ENCODE measurements at places on chromosomes 4 and X.
A peak's percentile ranks its signal among the peaks of the same experiment; 100 is the strongest.

DNA sequence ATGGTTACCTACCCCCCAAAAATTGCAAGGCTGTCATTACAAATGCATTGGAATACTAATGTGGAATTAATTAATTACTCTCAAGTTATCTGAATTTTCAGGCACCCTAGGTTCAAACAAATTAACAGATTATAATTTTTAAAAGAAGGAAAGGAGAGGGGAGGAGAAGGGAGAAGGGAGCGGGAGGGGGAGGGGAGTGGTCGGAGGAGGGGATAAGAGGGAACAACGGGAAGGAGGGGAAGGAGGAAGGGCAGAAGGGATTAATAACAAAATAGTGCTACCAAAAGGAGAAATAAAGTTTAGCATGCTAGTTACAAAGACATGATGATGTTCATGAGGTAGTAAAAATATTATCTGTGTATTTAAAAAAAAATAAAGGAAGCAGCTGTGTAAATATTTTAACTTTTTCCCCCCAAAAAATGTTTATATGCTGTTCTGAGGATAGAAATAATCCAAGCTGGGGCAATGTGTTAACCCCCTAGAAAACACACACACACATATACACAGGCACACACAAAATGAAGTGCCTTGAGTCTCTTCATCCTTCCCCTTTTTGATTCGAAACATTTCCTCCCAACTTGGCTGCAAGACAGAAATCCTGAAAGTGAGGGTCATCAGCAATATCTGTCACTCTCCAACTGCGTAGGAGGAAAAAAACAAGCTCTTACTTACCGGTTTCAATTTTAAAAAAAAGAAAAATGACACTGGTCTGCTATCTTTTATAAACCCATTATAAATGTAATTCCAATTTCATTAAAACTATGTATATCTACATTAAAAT, 58.8 kb downstream of the PPP3CA start:
- DNase-seq: no peak

GRCh38 chr4:13302876-13303275, 181.3 kb downstream of the RAB28 start:
- DNase-seq: no peak

- DNase-seq: peak; percentile 41
These were observed 9.3 kb downstream of the PAGE4 start for GRCh38 chrX:49838374-49838773.

- peak; percentile 57 for DNase-seq
These were observed 99.2 kb downstream of the PSAPL1 start for GRCh38 chr4:7335344-7336066.

DNA sequence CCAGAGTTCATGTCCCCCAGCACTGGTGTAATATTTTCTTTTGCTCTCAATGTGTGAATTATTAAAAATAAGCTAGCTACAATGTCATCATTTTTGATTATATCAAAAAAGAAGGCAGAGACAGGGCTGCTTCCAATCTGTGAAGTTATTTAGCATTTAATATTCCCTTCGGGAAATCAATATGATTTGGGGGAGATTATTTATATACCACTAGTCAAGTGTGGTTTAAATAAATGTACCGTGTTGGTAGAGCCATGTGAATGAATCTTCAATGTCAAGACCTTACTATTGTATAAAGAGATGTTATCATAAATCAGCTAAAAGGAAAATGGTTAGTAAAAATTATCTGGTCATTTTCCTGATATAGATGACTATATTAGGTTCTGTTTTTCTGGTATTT, 87.4 kb upstream of the MID1 start:
- DNase-seq: no peak

- DNase-seq: peak; percentile 92
These were observed 58.7 kb upstream of the KDR start for GRCh38 chr4:55183926-55184599.

DNA sequence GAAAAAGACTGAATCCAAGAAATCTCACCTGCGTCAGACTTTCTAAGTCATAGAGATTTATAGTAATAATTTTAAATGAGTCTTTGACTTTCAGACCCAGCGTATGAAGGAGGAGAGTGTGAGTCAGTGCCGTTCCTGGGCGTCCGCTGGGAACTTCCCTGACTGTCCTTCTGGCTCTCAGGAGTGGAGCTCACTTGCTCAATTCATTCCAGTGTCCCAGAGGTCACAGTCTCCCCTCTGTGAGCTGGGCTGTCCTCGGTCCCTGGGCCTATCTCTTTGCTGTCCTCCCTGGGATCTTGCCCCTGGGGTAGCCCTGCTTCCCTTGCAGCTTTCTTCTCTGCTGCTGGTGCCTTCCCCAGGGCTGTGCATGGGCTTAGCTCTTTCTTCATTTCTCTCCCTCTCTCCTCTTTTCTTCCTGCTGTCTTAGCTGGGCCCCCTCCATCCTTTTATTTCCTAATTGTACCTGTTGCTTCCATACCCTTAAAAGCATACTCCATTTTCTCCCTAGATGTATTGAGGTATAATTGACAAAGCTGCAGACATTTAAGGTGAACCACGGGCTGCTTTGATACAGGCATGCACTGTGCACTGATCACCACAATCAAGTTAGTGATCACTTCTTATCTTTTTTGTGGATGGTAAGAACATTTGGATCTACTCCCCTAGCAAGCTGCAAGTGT, 11.6 kb downstream of the SORBS2 start:
- no peak for DNase-seq

GRCh38 chr4:142598132-142598531, 248.0 kb downstream of the INPP4B start:
- DNase-seq: no peak

DNA sequence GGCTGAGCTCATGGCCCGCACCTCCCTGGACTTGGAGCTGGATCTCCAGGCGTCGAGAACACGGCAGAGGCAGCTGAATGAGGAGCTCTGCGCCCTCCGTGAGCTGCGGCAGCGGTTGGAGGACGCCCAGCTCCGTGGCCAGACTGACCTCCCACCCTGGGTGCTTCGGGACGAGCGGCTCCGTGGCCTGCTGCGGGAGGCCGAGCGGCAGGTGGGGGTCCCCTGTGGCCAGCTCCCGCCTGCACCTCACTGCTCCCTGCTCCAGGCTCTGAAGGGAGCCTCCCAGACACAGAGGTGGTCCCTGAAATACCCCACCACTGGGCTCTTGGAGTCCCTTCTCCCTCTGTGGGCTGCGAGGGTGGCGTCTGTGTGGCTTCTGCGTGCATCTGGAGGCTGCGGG, 18.0 kb upstream of the CLCN4 start:
- DNase-seq: no peak

GRCh38 chr4:107913283-107913899, 18.0 kb upstream of the CYP2U1 start:
- peak; percentile 82 for DNase-seq

GRCh38 chr4:110372485-110372884, 103.5 kb upstream of the ENPEP start:
- DNase-seq: no peak

DNA sequence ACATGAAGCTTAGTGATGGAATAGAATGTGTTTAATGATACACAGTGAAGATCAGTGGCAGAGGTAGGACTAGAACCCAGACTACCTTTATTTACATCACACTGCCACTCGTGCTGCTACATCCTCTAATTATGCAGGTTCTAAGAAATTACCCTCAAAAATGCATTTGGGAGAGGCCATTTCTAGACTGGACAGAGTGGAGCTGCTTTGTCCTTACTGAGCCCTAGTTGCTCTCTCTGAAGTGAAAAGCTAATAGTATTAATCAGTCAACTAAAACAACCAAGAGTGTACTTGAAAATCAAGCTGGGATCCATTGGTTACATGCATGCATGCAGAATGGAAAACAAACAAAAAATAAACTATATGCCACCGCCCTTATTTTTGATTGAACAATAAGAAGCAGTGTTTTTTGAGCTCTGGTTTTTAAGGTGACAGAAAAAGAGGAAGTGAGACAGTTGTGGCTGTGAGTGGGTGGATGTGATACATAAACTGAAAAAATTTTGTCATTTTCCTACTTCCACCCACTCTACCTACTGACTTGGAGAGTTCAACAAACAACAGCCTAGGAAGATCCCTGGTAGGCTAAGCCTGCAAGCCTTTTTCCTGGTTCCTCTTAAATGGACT, 6.8 kb upstream of the VSIG4 start:
- DNase-seq: no peak

DNA sequence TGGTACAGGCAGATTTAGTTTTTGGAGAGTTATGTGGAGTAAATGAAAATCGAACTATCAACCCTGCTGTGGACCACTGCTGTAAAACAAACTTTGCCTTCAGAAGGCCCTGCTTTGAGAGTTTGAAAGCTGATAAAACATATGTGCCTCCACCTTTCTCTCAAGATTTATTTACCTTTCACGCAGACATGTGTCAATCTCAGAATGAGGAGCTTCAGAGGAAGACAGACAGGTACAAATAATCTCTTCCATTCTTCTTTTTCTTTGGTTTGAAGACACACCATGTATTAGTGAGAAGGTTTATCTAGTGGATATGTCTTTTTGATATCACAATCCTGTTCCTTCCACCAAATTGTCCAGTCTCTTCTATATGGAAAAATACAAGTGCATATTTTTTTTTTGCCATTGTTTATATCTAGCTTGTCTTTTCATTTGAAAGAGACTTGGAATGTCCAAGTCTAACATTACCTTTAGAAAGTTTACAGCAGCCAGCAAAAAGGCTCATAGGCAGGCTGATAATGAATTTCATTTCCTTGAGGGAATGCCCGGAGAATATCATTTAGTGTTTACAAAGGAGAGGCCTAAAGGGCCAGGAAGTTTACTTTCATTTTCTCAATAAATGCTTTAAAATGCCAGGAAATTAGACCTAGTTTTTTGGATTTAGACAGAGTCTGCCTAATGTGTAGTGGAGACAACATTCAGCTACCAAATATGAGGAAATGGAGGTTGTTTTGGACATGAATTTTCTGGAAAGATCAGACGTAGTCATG, 18.6 kb downstream of the AFM start:
- no peak for DNase-seq

DNA sequence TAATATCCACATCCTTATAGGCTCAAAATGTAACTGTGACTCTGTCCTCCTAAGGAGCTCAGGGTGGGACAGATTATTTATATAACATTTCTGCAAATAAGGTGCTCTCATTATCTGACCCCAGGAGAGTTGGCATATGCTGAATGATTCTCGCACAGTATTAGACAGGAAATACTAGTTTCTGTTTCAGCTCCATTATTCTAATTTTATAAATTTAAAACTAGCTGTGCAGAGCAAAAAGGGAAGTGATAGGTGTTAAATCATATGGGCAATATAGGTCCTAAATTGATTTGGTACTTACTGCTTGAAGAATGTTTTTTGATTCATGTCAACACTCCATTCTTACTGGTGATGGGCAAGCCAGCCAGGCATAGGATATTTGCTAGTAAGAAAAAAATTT, 141.5 kb downstream of the GLRA2 start:
- no peak for DNase-seq

DNA sequence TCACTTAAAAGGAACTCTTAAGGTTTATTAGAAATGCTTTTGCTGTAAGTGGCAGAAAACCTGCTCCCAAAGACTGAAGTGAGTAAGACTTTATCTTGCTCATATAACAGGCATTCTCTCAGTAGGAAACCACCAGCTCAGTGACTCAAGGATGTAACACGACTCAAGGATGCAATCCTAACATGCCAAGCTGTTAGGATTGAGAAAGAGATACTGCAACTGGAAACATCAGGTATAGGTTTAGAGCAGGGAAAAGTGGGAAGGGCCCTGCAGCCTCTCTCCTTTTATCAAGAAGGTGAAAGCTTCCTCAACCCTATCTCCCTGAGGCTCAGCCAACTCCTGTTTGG, 11.9 kb upstream of the SLC9A7 start:
- DNase-seq: peak; percentile 71

DNA sequence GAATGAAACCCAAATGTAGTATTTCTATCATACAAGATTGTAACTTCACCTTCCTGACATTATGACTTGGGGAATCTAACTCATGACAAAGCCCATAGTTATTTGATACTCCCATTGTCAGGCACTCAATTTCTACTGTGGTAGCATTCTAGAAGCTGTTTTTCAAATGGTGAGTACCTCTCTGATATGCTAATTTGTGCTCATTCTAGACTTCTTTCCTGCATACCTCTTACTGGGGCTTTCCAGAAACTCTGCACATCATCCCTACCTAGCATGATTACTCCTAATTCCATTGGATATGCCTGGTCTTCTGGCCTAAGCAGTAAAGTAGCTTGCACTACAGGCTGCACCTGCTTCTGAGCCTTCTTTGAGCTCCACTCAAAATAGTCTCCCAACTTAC, 50.4 kb upstream of the TMEM184C start:
- no peak for DNase-seq

- DNase-seq: no peak
These were observed 35.7 kb upstream of the PDE5A start for GRCh38 chr4:119664168-119664907.

DNA sequence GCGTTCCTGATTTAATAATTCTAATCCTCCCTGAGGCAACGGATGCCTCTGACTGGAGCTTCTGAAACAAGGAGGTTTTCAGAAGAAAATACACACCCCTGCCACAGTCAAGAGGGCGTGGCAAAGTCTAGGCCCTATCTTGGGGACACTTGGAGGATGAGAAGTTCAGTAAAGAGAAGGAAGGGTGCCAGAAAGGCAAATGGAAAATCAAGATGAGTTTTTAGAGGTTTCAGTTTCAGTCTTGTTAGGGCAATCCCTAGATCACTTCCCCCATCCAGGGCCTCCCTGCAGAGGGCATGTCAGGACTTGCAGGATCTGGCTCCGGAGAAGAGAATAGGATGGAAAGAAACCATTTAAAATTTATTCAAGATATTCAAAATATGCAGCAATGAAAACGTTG, 28.5 kb upstream of the FGF2 start:
- peak; percentile 93 for DNase-seq

GRCh38 chr4:120144634-120145033, 78.0 kb upstream of the MAD2L1 start:
- no peak for DNase-seq

DNA sequence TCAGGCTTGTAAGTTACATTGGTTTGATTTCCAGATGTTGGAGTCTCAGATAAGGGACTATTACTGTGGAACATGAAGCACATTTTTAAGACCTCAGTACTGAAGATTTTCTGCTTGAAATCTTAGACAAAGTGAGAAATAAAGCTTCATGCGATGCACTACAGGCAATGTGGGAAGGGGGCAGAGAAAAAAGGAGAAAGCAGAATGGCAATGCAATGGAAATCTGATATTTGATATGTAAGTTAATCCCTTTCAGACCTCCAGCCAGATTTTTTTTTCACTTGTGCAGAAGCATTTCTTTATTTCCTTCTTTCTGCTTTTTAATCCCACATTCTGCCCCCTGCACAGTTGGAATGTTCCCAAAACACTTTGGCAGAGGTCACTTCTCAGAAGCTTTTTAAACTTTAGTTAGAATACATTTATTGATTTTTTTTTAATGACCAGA, 174.3 kb downstream of the ADGRL3 start:
- peak; percentile 82 for DNase-seq

- DNase-seq: no peak
These were observed 90.4 kb downstream of the GPAT3 start for GRCh38 chr4:83626245-83626836.

- DNase-seq: no peak
These were observed 3.0 kb downstream of the RPL10 start for GRCh38 chrX:154401045-154401799.

- DNase-seq: no peak
These were observed 190.8 kb upstream of the GEMIN8 start for GRCh38 chrX:14220386-14220944.

- DNase-seq: no peak
These were observed 54.0 kb upstream of the TRO start for GRCh38 chrX:54866609-54867008.

GRCh38 chr4:41660352-41660751, 88.2 kb downstream of the PHOX2B start:
- DNase-seq: peak; percentile 33
